T-helper 2 cell (primary cell): ENCODE measurements at places on chromosomes 16 and 17.

GRCh38 chr16:66653581-66654350, 42.8 kb downstream of the CMTM4 start:
- DNase-seq: no peak

DNA sequence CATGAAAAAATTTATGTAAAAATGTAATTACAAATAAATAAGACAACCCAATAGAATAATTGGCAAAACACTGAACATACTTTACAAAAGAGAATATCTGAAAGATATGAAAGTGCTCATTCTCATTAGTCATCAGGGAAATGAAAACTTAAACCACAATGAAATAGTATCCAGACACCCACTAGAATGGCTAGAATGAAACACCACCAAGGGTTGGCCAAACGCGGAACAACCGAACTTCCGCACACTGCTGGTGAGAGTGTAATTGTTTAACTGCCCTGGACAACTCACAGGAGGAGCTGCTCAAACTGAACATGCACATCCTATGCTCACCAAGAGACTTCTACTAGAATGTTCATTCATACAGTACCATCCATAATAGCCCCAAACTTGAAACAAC, 5.8 kb upstream of the ZDHHC7 start:
- DNase-seq: no peak

GRCh38 chr17:32445971-32446370, 1.7 kb downstream of the PSMD11 start:
- DNase-seq: no peak

GRCh38 chr17:45341533-45342158, 24.8 kb upstream of the MAP3K14 start:
- no peak for DNase-seq

GRCh38 chr17:27601069-27601974, 29.7 kb upstream of the LGALS9 start:
- DNase-seq: peak; percentile 65

DNA sequence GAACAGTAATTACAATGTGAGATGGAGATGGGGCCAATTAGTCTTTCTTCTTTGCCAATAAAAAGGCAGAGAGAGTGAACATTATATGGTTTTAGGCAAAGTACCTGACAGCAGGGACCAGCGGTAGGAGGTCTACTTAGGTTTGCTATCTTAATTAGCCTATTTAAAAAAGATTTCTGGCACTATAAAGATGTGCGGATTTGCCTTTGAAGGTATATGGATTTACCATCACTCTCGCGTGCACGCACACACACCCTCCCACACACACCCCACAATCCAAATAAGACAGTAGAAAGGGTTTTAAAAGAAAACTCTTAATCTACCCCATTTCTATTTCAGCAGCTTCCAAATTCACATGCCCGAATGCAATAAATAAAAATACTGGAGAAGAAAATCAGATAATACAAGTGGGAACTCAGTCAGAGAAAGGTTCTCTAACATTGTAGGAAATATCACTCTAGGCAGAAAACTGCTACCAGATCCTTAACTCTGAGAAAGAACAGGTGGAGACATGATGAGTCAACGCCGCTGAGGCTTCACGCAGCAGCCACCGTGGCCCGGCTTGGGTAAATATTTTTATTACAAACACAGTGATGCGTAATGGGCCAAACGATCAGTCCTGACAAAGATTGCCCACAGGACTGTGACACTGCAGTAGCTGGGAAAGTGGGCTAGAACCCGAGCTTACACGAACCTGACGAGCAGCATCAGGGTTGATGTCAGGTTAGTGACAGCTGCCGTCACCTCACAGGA, 66.6 kb upstream of the AXIN2 start:
- no peak for DNase-seq

DNA sequence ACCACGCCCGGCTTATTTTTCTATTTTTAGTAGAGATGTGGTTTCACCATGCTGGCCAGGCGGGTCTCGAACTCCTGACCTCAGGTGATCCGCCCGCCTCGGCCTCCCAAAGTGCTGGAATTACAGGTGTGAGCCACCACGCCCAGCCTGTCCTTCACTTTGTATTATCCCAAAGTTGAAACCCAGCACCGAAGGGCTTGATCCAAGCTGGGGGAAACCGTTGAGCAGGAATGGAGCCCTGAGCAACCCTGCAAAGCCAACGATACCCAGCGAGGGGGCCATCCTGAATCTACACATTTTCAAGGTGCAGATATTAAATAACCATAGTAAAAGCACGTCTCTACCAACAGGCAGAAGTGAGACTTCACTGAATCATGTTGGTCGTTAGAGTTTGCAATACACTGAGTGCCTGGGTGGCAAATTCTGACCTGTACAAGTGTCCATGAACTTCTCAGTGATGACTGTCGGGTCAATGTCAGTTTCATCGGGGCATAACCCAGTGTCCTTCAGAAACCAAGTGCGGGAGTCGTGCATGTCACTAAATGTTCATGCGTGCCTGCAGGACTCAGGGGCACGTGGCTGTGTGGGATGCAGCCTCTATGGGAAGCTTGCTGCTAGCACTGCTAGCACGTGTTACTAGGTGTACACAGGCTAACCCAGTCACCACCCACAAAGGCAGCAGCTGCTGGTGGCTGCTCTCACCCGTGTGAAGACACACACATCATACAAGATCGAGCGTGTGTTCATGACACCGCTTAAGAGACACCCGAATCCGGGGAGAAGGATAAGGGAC, 10.5 kb upstream of the RBFOX3 start:
- DNase-seq: no peak

DNA sequence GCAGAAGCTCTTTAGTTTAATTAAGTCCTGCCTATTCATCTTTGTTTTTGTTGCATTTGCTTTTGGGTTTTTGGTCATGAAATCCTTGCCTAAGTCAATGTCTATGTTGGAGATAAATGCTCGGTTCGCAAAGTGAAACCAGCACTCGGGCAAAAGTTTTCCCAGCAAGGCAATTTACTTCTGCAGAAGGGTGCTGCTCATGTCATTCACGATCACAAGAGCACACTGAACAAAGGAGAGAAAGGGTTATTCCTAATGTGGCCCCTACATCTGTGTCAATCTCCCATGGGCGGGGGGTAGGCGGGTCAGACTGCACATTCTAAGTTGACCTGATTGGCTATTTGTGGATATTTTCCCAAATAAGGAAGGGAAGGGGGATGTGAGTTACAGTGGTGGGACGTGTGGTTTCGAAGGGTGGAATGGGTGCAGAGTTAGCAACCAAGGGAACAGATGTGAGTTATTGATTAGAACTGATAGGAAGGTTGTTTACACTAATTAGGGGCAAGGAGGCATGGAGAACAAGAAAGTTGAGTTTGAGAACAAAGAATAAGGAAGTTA, 23.0 kb downstream of the ATF7IP2 start:
- DNase-seq: peak; percentile 33

- no peak for DNase-seq
Measured at GRCh38 chr16:81885976-81886586, 107.0 kb downstream of the PLCG2 start.

- no peak for DNase-seq
Measured at GRCh38 chr17:39167476-39167875, 1.5 kb upstream of the ARL5C start.

GRCh38 chr17:32656886-32657285, 170.1 kb downstream of the CDK5R1 start:
- no peak for DNase-seq

DNA sequence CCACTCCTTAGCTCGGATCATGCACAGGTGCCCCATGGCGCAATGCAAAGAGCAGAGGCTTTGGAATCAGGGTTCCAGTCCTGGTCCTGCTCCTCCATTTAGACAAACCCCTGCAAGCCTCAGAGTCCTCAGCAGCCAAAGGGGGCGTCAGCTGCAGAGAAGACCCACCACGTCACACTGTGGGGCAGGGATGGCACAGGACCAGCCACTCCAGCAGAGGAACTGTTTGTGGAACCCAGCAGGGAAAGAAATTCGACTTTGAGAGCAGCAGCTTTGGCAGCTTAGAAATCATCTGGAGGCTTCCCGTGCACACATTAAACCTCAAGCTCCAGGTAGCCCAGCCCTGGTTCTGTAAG, 25.2 kb downstream of the C17orf100 start:
- no peak for DNase-seq

- DNase-seq: no peak
Measured at GRCh38 chr16:58499092-58499511, 841 bp upstream of the NDRG4 start.

- no peak for DNase-seq
Measured at GRCh38 chr16:60682219-60682618, 1354.0 kb downstream of the CDH8 start.
